ENCODE measurements at places on chromosomes 1 and 21.

GRCh38 chr1:113676524-113676923 is 82.8 kb downstream of the PHTF1 start:
- DNase-seq: peak; percentile 75

DNA sequence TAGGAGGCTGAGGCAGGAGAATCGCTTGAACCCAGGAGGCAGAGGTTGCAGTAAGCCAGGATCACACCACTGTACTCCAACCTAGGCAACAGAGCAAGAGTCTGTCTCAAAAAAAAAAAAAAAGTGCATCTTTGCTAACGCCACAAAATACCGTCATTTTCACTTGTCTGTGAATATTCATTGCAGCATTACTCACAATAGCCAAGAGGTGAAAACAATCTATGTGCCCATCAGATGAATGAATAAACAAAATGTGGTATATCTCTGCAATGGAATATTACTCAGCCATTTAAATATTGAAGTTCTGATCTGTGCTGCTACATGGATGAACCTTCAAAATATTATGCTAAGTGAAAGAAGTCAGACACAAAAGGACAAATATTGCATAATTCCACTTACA is 7.9 kb upstream of the TIAM1 start:
- DNase-seq: no peak

DNA sequence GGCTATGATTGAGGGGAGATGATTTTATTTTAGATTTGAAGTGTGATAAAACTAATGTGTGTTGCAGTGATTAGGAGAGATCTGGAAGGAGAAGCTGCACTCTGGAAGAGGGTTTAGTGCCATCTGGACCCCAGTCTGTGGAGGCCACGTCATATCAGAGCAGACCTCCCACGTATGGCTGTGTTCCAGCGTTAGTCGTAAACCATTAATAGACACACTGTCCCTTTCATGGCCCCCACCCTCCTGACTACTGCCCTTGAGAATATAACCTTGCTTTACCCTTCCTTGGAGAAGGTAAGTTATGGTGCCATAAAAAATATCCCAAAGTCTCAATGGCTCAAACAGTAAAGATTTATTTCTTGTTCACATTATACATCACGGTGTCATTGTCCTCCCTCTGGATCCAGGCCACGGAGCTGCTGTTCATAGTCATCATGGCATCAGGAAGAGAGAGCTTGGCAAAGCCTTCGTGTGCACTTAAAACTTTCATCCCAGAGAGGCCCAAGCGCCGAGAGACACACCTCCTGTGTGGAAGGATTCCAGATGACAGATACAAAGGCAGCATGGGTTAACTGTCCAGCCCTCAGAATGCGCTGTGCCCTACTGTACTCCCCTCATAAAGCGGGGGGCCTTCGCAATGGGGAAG is 33.2 kb downstream of the RHOU start:
- no peak for DNase-seq

DNA sequence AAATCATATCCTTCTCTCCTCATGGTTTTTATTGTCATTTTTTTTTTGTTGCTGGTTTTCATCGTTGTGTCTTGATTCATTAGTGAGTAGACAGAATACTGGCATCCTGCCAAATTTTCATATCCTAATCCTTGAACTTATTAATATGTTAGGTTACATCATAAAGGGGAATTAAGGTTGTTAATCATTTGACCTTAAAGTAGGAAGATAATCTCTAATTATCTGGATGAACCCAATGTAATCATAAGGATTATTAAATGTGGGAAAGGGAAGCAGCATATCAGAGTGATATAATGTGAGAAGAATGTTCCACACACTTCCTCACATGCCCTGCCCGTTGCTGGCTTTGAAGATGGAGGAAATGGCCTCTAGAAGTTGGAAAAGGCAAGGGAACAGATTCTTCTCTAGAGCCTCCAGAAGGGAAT is 299.7 kb downstream of the HMCN1 start:
- DNase-seq: no peak

GRCh38 chr1:70353601-70354331 is 756 bp downstream of the ANKRD13C start:
- DNase-seq: no peak

- no peak for DNase-seq
Measured at GRCh38 chr1:93749894-93750301, 68.3 kb upstream of the BCAR3 start.

- no peak for DNase-seq
Measured at GRCh38 chr1:99818063-99818699, 32.0 kb upstream of the AGL start.

DNA sequence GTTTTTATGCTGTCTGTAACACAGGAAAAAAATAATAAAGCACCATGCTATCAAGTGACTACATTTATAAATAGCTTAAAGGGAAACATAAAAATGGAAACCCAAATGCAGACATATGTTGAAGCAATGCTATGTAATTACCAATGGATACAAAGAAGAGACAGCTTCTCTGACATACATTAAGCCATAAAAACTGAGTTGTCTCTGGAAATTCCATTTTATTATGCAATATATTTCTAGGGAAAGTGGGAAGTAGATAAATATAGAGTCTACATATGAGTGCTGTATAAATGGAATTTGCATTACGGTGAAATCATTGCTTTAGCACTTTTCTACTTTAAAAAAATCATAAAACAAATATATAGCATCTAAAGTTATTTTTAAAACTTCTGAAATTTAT is 135.2 kb upstream of the COL11A1 start:
- no peak for DNase-seq

Measured in erythroblast (primary cell).